B cell (primary cell): ENCODE measurements at places on chromosomes 11 and 22.

GRCh38 chr11:40095446-40095845 lies 1364.0 kb downstream of the LRRC4C start:
- DNase-seq, result no peak

DNA sequence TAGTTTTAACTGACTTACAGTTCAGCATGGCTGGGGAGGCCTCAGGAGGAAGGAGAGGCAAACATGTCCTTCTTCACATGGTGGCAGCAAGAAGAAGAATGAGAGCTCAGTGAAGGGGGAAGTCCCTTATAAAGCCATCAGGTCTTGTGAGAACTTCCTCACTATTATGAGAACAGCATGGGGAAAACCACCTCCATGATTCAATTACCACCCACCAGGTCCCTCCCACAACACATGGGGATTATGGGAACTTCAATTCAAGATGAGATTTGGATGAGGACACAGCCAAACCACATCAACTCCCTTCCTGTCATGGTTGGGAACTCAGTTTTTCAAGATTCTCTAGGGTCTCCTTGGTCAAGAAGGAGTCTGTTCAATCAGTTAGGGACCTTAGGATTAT lies 432.9 kb upstream of the CNTN5 start:
- DNase-seq, result no peak

- no peak for DNase-seq
Measured at GRCh38 chr11:85779956-85780640, 30.8 kb downstream of the SYTL2 start.

DNA sequence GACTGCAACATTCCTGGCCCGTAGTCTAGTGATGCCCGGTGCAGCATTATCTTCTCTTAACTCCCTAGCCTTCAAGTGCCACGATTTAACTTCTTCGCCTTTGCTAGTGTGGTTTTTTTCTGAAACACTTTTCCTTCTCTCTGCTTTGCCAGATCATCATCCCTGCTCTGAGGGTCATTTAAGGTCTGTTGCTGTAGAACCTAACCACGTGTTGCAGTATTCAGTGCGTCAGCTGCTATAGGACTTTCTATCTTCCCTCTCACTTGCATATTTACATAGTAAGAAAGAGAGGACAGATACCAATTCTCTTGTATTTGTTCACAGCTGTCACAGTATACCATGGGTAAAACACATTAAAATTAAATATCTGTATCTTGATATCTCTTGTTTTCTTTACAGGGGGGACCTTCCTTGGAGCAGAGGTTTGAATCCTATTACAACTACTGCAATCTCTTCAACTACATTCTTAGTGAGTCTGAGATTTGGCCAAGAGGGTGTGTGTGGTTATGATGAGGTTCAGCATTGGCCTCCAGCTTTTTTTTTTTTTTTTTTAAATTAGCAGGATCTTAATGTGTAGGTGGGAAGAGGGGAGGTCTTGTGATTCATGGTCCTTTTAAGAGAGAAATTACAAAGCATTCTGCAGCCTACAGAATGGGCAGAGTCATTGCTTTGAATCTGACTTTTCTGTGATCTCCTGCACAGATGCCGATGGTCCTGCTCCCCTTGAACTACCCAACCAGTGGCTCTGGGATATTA lies 13.5 kb downstream of the EIF3L start:
- DNase-seq, result no peak

GRCh38 chr11:62427630-62428233 lies 8.9 kb downstream of the SCGB1A1 start:
- DNase-seq, result no peak

- DNase-seq, result no peak
Measured at GRCh38 chr11:29119707-29120618, 896.9 kb downstream of the KCNA4 start.

DNA sequence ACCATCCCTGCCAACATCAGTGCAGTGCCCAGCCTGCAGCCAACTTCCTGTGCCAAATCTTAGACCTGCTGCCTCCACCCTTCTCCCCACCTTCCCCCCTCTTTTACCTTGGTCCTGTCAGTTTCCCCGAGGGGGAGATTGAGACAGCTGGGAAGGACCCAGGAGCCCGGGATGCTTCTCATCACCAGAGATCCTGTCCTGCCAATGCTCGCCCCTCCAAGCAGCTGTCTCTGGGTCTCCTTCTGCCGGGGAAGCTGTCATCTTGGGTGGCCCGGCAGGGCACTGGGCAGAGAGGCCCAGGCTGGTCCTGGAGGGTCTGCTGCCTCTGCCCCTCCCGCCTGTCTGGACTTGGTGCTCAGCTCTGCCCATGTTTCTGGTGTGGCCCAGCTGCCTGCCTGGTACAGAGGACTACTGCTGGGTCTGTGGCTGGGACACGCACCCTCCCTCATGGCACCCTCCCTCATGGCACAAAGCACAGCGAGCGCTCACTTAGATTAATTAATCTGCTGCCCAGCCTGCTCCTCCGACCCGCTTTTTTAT lies 60.4 kb upstream of the THY1 start:
- DNase-seq, result no peak

GRCh38 chr11:27427183-27427980 lies 45.2 kb downstream of the LGR4 start:
- DNase-seq, result no peak

- no peak for DNase-seq
Measured at GRCh38 chr11:12746593-12747097, 72.4 kb downstream of the TEAD1 start.

GRCh38 chr22:26993886-26994285 lies 336.5 kb downstream of the MIAT start:
- no peak for DNase-seq

- no peak for DNase-seq
Measured at GRCh38 chr22:26484360-26484706, 656 bp downstream of the SRRD start.
